Stimulated activated CD4-positive, alpha-beta T cell treated with anti-CD3 and anti-CD28 coated beads, TNF-alpha, amount 100 ng/mL, for 24 hours (primary cell): ENCODE measurements at places on chromosomes 7 and 10.

GRCh38 chr7:44959433-44959951, 19.3 kb downstream of the MYO1G start:
- DNase-seq, result no peak

DNA sequence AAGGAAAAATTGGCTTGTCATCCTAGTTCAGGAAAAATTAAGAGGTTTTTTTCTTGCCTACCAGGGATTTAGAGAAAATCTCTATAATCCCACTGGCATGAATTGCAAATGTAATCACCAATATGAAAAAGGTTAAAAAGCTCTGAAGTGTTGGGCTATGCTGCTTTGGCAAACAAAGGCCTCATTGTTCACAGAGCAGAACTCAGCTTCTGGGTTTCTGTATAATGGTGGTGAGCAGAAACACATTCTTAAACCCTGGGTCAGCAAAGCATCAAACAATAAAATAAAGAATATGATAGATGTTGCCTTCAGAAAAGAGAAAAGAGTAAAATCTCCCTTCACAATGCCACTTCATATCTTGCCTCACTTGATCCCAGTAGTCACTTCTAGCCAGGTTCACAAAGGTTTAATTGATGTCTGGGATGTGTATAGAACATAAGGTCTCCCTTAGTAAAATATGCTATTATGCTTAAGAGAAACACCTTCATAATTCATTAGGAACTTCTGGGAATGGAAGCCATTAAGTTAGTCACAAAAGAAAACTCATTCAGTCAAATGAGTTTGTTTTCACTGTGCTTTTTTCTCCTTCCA, 1255.5 kb upstream of the PHF14 start:
- DNase-seq, result no peak

GRCh38 chr10:47361293-47361692, 13.1 kb downstream of the RBP3 start:
- no peak for DNase-seq

DNA sequence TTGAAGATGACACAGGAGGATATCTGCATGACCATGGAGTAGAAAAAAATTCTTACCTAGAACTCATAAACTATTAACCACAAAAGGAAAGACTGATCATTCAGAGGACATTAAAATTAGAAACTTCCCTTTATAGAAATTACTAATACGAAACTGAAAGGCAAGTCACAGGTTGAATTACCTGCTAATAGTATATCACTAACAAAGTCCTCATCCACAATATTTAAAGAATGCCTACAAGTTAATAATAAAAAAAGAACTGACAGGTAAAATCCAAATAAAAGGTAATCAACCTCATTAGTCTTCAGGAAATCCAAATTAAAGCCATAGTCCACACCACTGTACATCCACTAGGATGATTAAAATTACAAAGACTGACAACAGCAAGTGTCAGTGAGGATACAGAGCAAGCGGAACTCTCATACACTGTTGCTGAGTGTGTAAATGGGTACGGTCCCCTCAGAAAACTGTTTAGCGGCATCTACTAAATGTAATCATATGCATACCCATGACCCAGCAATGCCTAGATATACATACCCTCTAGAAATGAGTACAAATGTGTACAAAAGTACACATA, 71.2 kb downstream of the ARHGAP21 start:
- no peak for DNase-seq

- no peak for DNase-seq
These were observed 1.2 kb upstream of the CHAT start for GRCh38 chr10:49612513-49613164.

GRCh38 chr10:68517188-68517587, 10.1 kb downstream of the SLC25A16 start:
- no peak for DNase-seq

GRCh38 chr10:82190432-82191260, 315.7 kb downstream of the NRG3 start:
- DNase-seq, result no peak

GRCh38 chr10:30823651-30824050, 194.1 kb upstream of the LYZL2 start:
- DNase-seq, result no peak

DNA sequence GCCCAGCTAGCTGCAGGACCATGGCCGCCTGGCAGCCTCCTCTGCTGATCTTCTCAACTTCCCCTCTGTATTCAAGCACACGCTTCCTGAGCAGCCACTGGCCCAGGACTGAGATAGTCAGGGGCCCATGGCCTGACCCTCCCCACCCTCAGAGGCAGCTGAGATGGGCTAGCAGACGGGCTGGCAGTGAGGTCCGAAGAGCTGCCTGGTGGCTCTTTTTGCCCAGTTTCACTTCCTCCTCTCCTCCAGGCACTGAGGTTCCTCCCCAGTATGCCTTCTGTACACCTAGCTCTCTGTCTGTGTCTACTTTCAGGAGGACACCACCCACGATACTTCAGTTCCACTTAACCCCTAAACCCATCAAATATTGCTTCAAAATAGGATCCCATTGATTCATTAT, 395.6 kb downstream of the TNS3 start:
- no peak for DNase-seq

- no peak for DNase-seq
These were observed 55.8 kb downstream of the CLRN3 start for GRCh38 chr10:127836966-127837365.
